ENCODE measurements at places on chromosomes 7 and 10. TPM values are rescaled to one million over a fixed set of nuclear protein-coding genes. Genes with fewer than 3 reads are reported as not detected.

DNA sequence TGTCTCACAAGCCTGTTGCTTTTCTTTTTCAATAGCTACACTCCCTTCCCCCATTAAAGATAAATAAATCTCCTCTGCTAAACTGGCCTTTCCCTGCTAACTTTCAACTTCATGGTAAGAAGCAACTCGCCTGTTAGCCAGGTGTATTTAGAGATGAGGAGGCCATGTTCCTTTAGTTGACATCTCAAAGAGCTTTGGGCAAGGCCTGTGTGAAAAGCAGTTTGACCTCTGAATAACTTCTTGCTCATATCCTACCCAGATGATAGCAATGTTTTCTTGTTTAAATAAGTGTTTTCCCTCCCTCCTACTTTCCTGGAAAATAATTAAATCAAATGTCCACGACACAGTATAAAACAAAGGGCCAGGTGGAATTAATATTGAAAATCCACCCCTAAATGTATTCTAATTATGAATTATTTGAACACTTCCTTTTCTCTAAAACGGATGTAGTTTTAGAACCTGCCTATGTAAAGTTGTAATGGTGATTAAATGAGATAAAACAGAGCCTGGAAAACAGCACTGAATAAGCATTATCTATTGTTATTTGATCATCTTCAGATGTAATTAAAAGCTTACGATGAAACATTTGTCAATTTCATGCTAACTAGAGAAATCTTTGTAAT lies 78.5 kb downstream of the HGF start:
- DNase-seq = no peak

DNA sequence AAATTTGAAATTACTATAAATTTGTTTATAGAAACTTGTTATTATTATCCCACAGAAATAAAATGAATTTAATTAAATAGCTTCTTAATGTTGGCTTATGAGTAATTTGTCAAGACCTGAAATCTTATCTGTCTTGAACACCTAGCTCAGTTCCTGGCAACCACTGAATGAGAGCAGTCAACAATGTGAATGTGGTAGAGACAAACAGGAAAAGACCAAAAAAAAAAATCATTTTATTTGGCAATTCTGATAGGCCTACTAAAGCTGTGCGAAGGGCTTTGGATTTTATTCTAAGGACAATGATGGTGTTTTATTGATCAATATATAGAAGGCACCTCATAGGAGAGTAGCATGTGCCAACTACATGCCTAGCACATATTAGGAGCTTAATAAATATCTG lies 127.8 kb upstream of the RSU1 start:
- DNase-seq = no peak

- DNase-seq = no peak
Observed at GRCh38 chr7:80089366-80089765, 45.3 kb upstream of the GNAI1 start.

GRCh38 chr10:85458324-85458723 lies 908.3 kb downstream of the GRID1 start:
- no peak for DNase-seq

The CCM2 gene
- 37.8 TPM for polyA plus RNA-seq

GRCh38 chr10:24207781-24208611 lies 942 bp upstream of the KIAA1217 start:
- DNase-seq = peak; percentile 73

DNA sequence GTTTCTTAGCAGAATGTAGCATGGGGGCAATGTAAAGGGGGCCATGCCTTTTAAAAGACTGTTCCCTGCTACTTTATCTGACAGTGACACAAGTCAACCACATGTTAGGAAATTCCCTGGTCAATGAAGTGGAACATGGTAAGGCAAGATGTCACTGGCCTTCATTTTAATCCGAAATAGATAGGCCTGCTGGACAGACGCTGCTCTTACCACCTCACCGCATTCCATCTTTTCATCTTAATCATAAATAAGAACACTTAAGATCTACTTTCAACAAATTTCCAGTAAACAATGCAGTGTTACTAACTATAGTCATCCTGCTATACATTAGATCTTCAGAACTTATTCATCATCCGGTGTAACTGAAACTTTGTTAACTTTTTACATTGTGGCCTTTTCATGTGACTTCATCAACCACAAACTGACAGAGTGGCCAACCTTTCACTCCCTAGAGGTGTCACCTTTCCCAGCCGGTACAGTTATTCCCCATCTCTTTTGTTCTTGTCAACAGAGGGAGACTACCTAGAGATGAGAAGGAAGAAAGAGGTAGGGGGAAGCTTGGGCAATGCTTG lies 15.6 kb downstream of the ASB4 start:
- peak; percentile 76 for DNase-seq

- no peak for DNase-seq
Observed at GRCh38 chr10:19111501-19112267, 63.1 kb downstream of the MALRD1 start.

- peak; percentile 6 for DNase-seq
Observed at GRCh38 chr10:87585565-87586514, 73.8 kb upstream of the PAPSS2 start.

The SLC39A12 gene
- polyA plus RNA-seq = not detected

DNA sequence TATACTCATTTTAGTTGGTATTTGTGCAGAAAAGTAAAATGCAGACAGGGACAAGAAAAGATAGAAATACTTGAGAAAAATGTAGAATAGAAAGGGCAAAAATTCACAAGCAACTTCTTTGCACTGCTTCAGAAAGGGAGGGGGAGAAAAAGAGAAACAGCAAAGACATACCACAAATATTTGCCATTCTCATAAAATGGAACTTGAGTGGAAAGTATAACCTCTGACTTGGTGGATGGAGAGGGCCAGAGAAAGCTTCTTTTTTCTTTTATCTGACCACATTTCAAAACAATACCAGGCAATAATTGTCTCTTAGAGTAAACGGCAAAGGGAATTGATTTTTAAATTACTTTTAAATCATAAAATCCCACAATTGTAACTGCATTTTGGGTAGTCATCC lies 35.8 kb upstream of the TRUB1 start:
- DNase-seq = no peak

The CRHR2 gene
- polyA plus RNA-seq = not detected

The PARG gene
- polyA plus RNA-seq = 7.8 TPM

- no peak for DNase-seq
Observed at GRCh38 chr10:95517536-95518454, 43.4 kb downstream of the SORBS1 start.

DNA sequence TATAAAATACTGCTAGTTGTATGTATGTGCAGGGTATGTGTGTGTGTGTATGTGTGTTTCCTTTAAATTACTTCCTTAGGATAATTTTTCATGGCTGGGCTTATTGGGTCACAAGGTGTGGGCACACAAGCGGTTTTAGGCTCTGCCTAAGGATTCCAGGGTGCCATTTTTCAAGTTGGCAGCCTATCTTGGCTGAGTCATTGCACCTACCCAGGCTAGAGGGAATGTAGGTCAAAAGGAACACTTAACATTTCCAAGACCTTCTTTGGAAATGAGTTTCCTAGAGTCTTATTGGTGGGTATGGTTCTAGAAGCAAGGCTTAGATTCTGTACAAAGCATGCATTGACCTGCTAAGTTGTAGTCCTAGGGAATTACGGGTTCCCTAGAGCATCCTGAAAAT lies 642.1 kb downstream of the LRMDA start:
- DNase-seq = no peak

The ALOX5 gene
- 2.5 TPM for polyA plus RNA-seq

The GPR26 gene
- polyA plus RNA-seq = not detected

- DNase-seq = no peak
Observed at GRCh38 chr10:5618042-5618441, 48.4 kb downstream of the ASB13 start.

DNA sequence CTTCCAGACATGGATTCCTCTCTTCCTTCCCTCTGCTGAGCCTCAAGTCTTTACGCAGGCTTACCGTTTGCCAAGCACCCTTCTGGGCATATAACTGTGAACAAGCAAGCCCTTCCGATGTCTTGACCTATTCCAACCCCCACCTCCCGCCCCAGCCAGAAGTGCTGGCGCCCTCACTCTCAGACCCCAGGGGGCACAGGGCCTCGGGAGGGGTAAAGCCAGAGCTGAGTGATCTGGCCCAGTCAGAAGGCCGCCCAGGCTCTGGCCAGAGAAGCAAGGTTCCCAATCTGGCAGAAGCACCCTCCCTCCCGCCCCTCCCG lies 1.2 kb downstream of the PRRT4 start:
- DNase-seq = no peak

The IGFBP1 gene
- 0.65 TPM for polyA plus RNA-seq

The TMEM270 gene
- not detected for polyA plus RNA-seq

- DNase-seq = no peak
Observed at GRCh38 chr7:130384371-130384801, 4.1 kb downstream of the CPA1 start.

DNA sequence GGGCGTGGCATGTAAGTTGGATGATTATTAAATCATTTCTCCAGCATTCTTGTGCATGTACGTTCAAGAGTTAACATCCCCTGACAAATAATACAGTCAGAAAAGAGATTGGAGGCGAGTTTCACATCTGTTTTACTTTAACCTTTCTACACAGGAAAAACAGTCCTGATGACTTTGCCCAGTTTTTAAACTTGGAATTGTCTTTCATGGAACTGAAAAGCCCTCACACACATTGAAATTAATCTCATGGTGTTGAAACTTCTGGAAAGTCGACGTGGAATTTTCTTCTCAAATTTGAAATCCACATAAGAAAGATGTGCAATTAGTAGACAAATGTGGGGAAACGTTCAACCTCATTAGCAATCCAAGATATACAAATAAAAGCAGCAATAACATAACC lies 31.2 kb upstream of the ZNF438 start:
- no peak for DNase-seq

The UFSP1 gene
- 3.8 TPM for polyA plus RNA-seq

The OR2A7 gene
- 3.5 TPM for polyA plus RNA-seq

DNA sequence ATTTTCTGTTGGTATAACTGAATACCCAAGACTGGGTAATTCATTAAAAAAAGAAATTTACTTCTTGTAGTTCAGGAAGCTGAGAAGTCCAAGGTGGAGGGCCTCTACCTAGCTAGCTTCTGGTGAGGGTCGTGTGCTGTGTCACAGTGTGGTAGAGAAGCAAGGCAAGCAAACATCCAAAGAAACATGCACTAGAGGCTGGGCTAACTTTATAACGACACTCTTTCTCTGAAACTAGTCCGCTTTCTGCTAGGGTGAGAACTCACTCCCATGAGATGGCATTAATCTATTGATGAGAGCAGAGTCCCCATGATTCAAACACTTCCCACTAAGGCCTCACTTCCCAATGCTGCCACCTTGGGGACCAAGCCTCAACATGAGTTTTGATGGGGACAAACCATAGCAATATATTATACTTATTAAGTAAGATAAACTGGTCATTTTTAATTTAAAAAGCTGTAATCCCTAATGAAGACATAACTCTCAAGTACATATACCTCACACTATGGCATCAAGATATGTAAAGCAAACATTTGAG lies 50.8 kb downstream of the PHYHIPL start:
- DNase-seq = no peak

The SUGCT gene
- 45.1 TPM for polyA plus RNA-seq

DNA sequence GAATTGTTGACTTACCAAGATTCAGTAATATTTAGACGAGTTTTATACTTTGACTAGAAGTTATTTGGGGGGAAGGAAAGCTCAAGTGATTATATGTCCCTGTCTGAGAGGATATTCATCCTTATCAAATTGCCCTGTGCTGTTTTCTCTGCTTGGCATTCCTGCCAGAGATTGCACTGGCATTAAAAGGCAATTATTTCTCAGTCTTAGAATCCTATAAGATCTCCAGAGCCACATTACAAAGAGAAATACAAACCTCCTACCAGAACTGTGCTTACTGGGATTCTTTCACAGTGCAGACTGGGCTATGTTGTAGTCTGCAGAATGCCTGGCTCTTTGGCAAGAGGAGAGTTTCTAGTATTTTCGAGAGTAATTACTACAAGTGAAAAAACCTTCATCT lies 342.4 kb downstream of the HGF start:
- DNase-seq = no peak

DNA sequence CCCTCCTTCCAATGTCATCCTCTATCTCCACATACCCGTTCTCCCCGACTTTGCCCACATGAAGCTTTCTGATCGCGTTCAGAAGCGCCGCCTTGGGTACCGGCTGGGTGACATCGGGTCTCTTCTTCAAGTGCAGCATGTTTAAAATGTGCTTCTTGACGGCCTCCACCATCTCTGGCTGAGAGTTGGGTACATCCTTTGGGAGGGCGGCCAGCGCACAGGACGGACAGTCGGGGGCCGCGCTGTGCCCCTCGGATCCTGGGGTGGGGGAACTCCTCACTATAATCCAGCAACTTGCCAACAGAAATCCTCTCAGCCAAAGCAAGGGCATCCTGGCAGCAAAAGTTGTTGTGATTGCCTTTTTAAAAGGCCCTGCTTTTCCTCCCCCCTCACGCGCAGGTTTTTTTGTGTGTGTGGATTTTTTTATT lies 2.8 kb downstream of the INHBA start:
- no peak for DNase-seq

GRCh38 chr10:89390476-89391225 lies 1.8 kb upstream of the IFIT1 start:
- DNase-seq = no peak

- DNase-seq = no peak
Observed at GRCh38 chr10:119296703-119297102, 89.3 kb downstream of the GRK5 start.

Data from kidney (tissue), 22 donors.